ENCODE measurements at places on chromosomes 11 and 22. TPM values are rescaled to one million over a fixed set of nuclear protein-coding genes. Genes with fewer than 3 reads are reported as not detected.

CDON gene
- total RNA-seq, result 0.25 TPM

ZNRD2 gene
- total RNA-seq, result 40.9 TPM

TBX1 gene
- total RNA-seq, result 3.2 TPM

IFTAP gene
- total RNA-seq, result 1.8 TPM

GPR83 gene
- total RNA-seq, result 0.26 TPM

LBHD1 gene
- total RNA-seq, result 17.4 TPM

GSTT2B gene
- total RNA-seq, result not detected

SYT8 gene
- not detected for total RNA-seq

TMEM191B gene
- total RNA-seq, result 8.5 TPM

GLB1L3 gene
- total RNA-seq, result not detected

PIK3IP1 gene
- total RNA-seq, result 161 TPM

GRCh38 chr11:116984186-116984585 is 114.0 kb downstream of the SIK3 start:
- H3K27me3 ChIP-seq, result no peaks in the 10 kb centered on the region
- H3K27ac ChIP-seq, result no peak overlapping the region
- DNase-seq, result no peak
- H3K4me1 ChIP-seq, result peaks cover 45% of the 10 kb centered on the region
- no peak overlapping the region for H3K4me3 ChIP-seq
- H3K36me3 ChIP-seq, result no peaks in the 10 kb centered on the region

DNA sequence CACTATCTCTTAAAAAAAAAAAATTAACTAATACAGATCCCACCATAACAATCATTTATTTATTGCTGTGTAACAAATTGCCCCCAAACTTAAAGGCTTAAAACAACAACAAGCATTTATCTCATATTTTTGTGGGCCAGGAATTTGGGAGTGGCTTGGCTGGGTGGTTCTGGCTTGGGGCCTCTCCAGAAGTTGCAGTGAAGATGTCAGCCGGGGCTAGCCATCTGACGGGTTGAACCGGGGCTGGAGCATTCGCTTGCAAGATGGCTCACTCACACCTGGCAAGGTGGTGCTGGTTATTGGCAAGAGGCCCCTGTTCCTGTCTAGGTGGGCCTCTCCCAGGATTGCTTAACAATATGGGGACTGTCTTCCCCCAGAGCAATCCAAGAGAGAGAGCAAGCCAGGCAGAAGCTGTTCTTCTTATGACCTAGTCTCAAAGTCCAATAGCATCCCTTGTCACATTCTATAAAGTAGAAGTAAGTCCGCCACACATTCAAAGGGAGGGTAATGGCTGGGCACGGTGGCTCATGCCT is 29.5 kb downstream of the ACO2 start:
- no peak for DNase-seq
- H3K4me3 ChIP-seq, result no peak overlapping the region
- H3K27ac ChIP-seq, result no peak overlapping the region
- H3K4me1 ChIP-seq, result no peaks in the 10 kb centered on the region

DNA sequence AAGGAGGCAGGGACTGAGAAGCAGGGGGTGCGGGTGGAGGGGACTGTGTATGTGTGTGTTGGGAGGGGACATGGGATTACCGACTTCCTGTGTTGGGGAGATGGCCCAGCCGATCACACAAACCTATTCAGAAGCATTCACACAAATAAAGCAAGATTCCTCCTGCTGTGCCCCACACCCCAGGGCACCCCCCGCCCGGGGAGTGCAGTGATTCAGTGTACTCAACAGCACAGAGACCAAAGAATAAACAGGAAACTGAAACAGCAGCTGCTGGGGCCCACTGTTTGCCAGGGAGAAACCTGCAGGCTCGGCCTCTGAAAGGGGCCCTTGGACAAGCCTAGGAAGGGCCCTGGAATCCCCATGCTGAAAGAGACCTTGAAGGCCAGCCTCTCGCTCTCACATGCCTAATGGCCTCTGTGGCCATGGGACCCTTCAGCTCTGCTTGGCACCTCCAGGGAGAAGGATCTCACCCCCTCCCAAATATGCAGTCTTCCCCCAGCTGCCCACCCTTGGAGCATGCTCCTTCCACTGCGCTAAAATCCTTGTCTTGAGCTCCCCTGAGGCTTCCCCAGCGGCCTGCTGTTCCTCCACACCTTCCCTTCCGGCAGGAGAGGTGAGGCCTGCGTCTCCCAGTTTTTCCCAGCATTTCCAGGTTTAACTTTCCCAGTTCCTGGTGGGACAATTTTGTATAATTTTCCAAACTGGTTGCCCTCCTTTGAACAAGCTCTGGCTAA is 72.9 kb downstream of the CSNK2A3 start:
- no peaks in the 10 kb centered on the region for H3K4me1 ChIP-seq
- no peaks in the 10 kb centered on the region for H3K27me3 ChIP-seq
- no peak overlapping the region for H3K27ac ChIP-seq
- no peak for DNase-seq
- no peak overlapping the region for H3K4me3 ChIP-seq
- no peaks in the 10 kb centered on the region for H3K36me3 ChIP-seq

DNA sequence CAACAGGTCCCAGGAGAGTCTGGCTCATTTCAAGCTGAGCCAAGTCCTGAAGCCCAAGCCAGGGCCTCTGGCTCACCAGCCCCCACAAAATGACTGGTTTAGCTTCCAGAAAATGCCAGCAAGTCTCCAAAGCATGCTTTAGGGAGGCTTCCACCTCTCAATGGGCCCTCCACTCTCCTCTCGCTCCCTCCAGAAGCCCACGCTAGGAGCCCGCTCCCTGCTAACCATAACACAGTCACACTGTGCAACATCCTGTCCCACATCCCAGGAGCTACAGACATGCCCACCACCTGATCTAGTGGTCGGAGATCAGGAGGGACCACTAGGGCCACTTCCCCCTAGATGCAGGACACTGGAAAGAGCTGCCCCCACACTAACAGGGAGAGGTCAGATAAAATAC is 6.9 kb downstream of the SULT4A1 start:
- no peaks in the 10 kb centered on the region for H3K4me1 ChIP-seq
- no peaks in the 10 kb centered on the region for H3K36me3 ChIP-seq
- H3K27me3 ChIP-seq, result no peaks in the 10 kb centered on the region
- DNase-seq, result no peak
- no peak overlapping the region for H3K27ac ChIP-seq
- no peak overlapping the region for H3K4me3 ChIP-seq

DNA sequence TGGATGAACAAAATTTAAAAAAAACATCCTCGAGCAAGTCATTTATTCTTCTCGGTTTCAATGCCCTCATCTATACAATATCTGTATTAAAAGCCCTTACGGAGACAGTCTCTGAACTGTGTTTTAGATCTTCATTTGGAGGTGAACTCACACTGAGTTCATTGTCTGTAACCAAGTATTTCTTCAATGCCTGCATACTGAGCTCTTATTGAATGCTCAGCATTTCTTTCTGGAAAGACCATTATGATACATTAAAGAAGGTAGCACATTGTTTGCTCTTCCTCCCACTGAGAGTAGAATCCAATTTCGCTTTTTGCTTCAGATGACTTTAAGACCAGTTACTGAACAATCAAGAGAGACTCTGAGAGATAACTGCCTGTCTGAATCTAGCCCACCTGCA is 1.7 kb upstream of the ANO3 start:
- no peaks in the 10 kb centered on the region for H3K4me1 ChIP-seq
- no peaks in the 10 kb centered on the region for H3K27me3 ChIP-seq
- H3K4me3 ChIP-seq, result no peak overlapping the region
- H3K27ac ChIP-seq, result no peak overlapping the region
- H3K36me3 ChIP-seq, result no peaks in the 10 kb centered on the region

GRCh38 chr11:111303461-111303860 is 5.1 kb downstream of the POU2AF3 start:
- H3K4me1 ChIP-seq, result no peaks in the 10 kb centered on the region
- no peak for DNase-seq
- H3K4me3 ChIP-seq, result no peak overlapping the region
- no peak overlapping the region for H3K27ac ChIP-seq
- H3K27me3 ChIP-seq, result peaks cover 6% of the 10 kb centered on the region
- no peaks in the 10 kb centered on the region for H3K36me3 ChIP-seq

- H3K27me3 ChIP-seq, result no peaks in the 10 kb centered on the region
- H3K4me3 ChIP-seq, result peak overlapping the region; percentile 21
- DNase-seq, result peak; percentile 32
- H3K4me1 ChIP-seq, result peaks cover 31% of the 10 kb centered on the region
Observed at GRCh38 chr11:66020618-66021357, 5.5 kb downstream of the CATSPER1 start.

DNA sequence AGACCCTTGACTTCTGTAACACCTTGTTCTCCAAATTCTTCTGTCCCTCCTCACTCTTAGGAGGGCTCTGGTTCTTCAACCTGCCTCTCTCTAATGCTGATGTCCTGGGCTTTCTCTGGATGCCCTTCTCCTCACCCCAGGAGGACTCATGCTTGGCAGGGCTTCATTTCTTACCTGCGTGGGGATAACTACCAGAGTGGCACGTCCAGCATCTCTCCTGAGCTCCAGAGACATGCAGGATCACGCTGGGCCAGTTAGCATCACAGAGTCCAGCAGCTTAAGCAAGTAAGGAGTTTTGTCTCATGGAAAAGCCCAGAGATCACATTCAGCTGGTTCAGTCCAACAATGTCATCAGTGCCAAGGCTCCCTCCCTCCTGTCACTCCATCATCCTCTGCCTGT is 36.4 kb downstream of the RTL6 start:
- H3K36me3 ChIP-seq, result no peaks in the 10 kb centered on the region
- no peaks in the 10 kb centered on the region for H3K27me3 ChIP-seq
- H3K4me1 ChIP-seq, result no peaks in the 10 kb centered on the region
- H3K4me3 ChIP-seq, result no peak overlapping the region
- DNase-seq, result no peak

- H3K36me3 ChIP-seq, result no peaks in the 10 kb centered on the region
- no peak overlapping the region for H3K4me3 ChIP-seq
- no peak for DNase-seq
- no peaks in the 10 kb centered on the region for H3K4me1 ChIP-seq
Observed at GRCh38 chr11:33797879-33798278, 23.6 kb upstream of the FBXO3 start.

DNA sequence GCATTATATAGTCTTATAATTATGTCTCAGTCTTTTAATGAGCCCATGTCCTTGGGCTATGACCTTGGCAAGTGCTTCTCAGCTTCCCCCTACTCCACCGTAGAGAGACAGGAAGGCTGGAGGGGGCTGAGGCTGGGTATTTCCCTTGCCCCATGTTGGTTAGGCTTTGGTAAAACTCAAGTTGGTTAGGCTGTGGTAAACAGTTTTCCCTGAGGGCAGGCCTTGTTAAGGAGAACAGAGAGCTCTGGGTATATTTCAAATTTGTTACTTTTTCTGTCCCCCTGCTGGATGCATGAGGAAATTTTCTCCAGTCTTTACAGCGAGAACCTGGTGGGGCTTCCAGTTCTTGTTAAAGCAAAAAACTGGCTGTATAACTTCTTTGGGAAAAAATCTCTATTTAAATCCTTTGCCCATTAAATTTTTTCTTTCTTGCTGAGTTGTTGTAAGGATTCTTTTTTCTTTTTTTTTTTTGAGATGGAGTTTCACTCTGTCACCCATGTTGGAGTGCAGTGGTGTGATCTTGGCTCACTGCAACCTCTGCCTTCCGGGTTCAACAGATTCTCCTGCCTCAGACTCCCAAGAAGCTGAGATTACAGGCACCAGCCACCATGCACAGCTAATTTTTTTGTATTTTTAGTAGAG is 12.2 kb upstream of the DCHS1 start:
- H3K4me3 ChIP-seq, result no peak overlapping the region
- no peaks in the 10 kb centered on the region for H3K36me3 ChIP-seq
- DNase-seq, result peak; percentile 78
- peaks cover 10% of the 10 kb centered on the region for H3K4me1 ChIP-seq

- no peaks in the 10 kb centered on the region for H3K27me3 ChIP-seq
- H3K27ac ChIP-seq, result no peak overlapping the region
Observed at GRCh38 chr22:36546932-36547331, 18.0 kb upstream of the EIF3D start.

DNA sequence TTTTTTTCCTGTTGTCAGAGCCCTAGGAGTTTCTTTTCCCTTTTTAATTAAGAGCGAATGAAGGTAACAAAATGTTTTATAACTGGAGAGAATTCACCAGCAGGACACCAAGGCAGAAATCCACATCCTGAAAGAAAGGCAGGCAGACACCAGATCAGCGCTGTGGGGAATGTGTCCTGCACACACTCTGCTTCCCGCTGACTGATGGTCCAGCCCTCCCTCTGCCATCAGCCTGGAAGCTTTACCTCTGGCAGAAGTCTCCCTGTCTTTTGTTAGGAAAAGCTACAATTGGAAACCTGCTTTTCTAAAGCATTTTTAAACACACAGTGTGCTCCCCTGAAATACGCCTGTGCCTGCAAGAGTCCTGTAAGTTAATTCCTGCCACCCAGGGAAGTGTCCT is 638.5 kb downstream of the NTM start:
- no peak overlapping the region for H3K4me3 ChIP-seq
- no peaks in the 10 kb centered on the region for H3K36me3 ChIP-seq
- no peak overlapping the region for H3K27ac ChIP-seq
- no peaks in the 10 kb centered on the region for H3K27me3 ChIP-seq

GRCh38 chr11:47257517-47258316 is at the start of gene NR1H3:
Gene NR1H3 (plus strand): TSS chr11:47257996. CDS start chr11:47259217, 1,221 bp downstream.
- peak; percentile 34 for DNase-seq
- no peaks in the 10 kb centered on the region for H3K27me3 ChIP-seq
- peak within 1 kb of the TSS; percentile 14 for H3K4me3 ChIP-seq
- no peaks in the 10 kb centered on the region for H3K36me3 ChIP-seq

GRCh38 chr11:11155962-11156815 is 196.9 kb downstream of the CSNK2A3 start:
- peak; percentile 74 for DNase-seq
- no peaks in the 10 kb centered on the region for H3K27me3 ChIP-seq
- no peaks in the 10 kb centered on the region for H3K36me3 ChIP-seq
- no peak overlapping the region for H3K27ac ChIP-seq
- H3K4me3 ChIP-seq, result no peak overlapping the region

GRCh38 chr11:125980436-125980835 is 34.6 kb downstream of the VSIG10L2 start:
- H3K27ac ChIP-seq, result no peak overlapping the region
- no peak overlapping the region for H3K4me3 ChIP-seq
- no peaks in the 10 kb centered on the region for H3K4me1 ChIP-seq

DNA sequence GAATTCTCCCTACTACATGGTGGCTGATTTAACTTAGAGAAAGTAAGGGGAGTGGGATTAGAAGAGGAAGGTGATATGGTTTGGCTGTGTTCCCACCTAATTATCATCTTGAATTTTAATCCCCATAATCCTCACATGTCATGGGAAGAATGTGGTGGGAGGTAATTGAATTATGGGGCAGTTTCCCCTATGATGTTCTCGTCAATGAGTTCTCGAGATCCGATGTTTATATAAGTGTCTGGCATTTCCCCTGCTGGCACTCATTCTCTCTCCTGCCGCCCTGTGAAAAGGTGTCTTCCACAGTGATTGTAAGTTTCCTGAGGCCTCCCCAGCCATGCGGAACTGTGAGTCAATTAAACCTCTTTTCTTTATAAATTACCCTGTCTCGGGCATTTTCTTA is 169.3 kb downstream of the CASP12 start:
- no peaks in the 10 kb centered on the region for H3K4me1 ChIP-seq
- no peak for DNase-seq
- H3K36me3 ChIP-seq, result no peaks in the 10 kb centered on the region
